Fibroblast of lung (primary cell): ENCODE measurements at places on chromosomes 3 and 15.

DNA sequence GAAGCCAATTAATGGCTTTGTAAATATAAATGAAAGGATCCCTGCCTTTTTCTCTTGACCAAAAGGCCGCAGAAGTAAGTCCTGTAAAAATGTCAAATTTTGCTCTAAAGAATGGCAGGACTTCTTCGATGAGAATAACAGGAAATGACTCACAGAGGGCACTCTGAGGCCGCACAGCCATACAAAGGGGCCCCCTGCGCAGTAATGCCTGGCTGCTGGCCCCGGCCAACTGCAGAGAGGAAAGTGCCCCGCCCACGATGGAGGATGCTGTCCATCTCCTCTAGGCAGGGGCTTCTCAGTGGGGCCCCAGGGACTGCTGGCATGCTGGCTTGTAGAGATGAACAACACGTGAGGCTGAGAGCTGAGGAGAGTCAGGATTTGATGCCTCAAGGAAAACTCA lies 18.1 kb upstream of the SCN10A start:
- peak; percentile 82 for DNase-seq

- peak; percentile 53 for DNase-seq
These were observed 56.3 kb upstream of the FSTL1 start for GRCh38 chr3:120506828-120507774.

DNA sequence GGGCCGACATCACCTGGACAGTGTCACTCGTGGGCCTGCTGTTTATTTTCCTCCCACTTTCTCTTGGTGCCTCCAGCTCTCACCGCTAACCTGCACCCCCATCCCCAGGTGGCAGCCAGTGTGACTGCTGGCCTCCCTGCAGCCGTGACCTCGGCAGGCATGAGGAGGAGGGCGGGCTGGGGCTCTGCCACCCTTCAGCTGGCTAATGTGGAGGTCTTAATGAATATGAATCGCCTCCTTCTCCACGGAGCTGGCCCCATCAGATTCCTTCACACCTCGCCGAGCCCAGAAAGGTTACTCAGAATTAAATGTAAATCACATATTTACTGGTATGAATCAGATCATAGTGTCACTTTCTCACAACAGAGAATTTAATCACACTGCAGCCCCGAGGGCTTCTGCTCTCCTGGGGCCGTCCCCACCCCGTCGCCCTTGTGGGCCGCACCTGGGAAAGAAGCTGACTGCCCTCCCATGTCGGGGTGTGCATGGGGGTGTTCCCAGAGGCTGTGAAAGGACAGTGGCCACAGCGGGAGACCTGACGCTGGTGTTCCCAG lies 171.1 kb upstream of the TLE3 start:
- peak; percentile 37 for DNase-seq

DNA sequence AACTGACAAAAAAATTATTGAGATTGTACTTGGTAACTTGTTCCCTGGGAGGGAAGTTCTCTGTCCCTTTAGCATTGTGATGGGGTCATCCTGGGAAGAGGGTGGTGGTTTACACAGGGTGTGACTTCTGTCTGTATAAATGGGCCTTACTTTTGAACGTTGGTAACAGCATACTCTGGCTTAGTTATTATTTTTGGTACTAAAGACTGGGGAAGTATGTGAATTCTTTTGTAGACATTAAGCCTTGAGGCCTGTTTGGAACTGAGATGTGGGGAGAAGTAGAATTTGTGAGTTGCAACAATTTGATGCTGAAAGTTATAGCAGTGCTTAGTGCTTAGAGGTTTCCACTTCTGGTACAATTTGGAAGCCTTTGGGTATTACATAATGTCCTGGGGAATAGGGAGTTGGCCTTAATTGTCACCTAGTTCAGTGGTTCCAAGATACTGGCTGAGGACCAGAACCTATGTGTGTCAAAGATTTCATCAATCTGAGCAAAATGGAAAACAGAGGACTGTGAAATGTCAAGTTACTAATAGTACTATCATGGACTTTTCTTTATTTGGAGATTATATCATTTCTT lies 15.9 kb downstream of the TLNRD1 start:
- no peak for DNase-seq

DNA sequence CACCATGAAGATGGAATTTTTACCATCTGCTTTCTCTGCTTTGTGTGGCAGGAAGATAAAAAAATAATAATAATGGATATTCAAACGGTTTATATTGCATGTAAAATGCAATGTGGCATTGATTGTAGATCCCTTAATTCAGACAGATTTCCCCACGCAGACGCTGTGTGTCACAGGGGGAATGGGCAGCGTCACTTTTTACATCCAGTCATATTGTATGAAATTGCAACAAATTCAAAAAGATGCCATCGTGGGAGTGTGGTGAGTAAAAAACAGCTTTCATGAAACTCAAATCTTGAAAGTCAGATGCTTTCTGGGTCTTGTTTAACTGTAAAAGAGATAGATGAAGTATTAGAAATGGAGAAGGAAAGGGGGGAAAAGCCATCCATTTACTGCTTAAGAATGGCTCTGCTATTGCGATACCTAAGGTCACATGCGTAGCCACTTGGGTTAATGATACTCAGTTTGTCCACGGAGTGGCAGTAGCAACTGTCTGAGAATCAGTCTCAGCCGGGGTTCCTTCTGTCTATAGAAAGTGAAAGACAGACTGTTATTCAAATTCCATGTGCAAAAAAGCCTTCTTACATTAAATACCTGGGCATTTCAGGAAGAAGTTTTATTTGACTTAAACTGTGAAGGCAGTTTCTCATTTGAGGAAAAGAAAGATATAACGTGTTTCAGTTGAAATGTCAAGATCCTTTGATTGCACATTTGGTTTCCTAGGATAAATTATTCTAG lies 28.5 kb downstream of the BTD start:
- peak; percentile 77 for DNase-seq

DNA sequence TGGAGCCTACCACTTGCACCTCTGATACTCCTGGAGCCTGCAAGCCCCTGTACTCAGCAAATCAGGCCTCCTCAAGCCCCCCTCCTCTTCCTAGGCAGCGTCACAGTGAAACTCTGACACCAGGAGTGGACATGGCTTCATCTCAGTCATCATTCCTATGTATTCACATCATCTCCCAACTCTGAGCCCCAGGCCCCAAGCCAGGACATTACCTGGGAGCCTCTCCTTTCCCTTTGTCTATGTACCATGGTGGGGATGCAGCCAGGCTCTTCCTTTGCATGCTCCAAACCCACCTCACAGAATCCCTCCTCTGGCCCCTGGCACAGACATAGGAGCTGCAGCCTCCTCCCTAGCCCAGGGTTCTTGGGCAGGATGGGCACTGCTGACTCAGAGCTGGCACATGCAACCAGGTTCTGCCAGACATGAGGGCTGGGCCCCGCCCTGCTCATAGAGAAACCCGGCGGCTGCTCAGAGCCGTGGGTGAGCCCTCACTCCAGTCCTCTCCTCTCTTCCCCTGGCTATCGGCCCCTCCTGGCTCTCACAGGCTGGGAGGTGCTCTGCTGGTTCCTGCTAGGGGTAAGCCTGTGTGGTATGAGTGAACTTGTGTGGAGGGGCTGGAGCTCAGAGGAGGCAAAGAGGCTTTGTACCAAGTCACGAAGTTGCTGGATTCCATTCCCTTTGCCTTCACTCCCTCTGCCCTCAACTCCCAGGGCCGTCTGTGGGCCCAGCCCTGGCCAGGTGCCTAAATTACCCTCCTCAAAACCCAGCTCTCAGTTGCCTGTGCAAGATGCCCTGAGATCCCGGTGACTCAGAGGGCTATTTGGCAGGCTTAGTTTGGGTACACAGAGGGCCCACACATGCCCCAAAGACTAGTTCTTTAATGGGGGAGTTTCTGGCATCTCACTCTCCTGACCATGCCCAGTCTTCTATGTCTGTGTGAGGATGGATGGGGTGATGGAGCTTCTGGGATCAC lies 1.9 kb upstream of the PLCD1 start:
- no peak for DNase-seq

DNA sequence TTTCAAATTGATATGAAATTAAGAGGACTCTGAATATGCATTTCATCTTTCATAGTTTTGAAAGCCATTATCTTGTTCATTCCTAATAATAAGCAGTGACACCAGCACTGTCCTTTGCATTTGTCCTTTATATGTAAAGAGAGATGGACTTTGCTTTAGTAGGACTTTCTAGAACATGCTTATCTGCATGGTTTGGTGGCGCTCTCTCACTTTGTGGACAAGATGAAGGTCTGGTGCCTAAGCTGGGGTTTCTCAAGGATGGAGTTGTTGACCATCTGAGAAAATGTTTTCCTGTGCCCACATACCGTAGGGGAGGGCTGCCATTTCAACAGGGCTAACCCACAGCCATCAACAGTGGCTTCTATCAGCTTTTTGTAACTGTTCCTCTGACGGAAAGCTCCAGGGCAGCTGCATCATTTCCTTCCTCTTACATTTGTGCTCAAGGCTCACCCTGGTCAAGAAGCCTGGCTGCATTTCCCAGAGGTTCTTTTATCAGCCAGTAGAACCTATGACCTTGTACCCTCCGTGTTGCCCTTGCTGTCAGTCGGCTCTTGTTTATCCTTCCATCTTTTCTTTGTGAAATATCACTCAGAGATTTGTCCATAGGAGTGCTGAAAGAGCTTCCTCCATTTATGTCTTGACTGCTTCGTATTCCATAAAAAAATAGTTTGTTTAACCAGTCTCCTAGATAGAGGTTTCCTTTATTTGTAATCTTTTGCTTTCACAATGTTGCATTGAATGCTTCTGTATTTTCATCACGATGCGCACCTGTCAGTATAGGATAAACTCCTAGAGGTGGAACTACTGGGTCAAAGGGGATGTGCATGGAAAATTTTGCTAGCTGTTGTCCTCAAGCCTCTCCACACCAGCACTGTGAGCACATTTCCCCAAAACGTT lies 44.6 kb downstream of the ABHD2 start:
- no peak for DNase-seq

DNA sequence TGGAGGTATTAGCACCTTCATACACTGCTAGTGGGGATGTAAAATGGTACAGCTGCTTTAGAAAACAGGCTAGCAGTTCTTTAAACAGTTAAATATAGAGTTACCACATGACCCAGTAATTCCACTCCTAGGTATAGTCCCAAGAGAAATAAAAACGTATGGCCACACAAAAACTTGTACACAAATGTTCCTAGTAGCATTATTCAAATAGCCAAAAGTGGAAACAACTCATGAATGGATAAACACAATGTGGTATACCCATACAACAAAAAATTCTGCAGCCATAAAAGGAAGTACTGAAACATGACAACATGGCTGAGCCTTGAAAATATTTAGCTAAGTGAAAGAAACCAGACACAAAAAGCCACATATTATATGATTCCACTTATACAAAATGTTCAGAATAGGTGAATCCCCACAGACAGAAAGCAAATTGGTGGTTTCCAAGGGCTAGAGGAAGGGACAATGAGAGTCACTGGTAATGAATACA lies 40.8 kb upstream of the KLF13 start:
- DNase-seq: no peak

DNA sequence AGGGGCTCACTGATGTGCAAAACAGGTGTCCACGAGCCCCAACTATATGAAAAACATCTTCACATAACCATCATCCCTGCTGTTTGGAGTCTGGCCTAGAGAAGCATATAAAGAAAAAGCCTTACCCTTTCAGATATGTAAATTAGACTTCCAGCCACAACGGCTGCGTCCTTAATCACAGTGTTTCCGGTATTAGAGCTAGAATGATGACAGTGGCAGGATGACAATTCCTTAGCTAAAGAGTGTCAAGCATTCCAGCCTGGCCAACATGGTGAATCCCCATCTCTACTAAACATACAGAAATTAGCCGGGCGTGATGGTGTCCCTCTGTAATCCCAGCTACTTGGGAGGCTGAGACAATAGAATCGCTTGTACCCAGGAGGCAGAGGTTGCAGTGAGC lies 19.5 kb upstream of the SAMD7 start:
- DNase-seq: no peak

DNA sequence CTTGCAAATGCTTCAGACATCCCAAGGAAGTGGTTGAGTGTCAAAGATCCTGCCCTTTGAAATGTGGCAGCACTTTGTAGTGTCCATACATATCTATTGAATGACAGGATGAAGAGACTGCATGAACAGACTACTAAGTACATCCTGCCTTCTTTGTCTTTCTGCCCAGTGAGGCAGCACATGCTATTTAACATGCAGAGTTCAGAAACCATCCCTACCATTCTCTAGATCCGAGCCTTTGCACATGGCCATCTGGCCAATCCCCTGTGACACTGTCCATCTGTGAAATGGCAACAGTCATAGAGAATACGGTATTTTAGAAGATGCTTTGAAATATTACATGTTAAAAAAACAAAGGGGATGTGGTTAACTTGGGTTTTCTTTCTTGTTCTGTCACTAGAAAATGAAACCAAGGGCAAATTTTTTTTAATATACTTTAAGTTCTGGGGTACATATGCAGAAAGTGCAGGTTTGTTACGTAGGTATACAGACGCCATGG lies 519.6 kb downstream of the NTRK3 start:
- no peak for DNase-seq
